ENCODE measurements at places on chromosomes 1 and 21. TPM values are rescaled to one million over a fixed set of nuclear protein-coding genes. Genes with fewer than 3 reads are reported as not detected.

NR5A2 gene
- 0.38 TPM for total RNA-seq

ACOT11 gene
- total RNA-seq = 10.3 TPM

FMO5 gene
- 0.97 TPM for total RNA-seq

PFDN2 gene
- total RNA-seq = 53.2 TPM

HIVEP3 gene
- total RNA-seq = 8.9 TPM

RIPPLY3 gene
- 0.54 TPM for total RNA-seq

AK5 gene
- not detected for total RNA-seq

ANGPTL1 gene
- 0.72 TPM for total RNA-seq

TMCC2 gene
- 6.5 TPM for total RNA-seq

DNA sequence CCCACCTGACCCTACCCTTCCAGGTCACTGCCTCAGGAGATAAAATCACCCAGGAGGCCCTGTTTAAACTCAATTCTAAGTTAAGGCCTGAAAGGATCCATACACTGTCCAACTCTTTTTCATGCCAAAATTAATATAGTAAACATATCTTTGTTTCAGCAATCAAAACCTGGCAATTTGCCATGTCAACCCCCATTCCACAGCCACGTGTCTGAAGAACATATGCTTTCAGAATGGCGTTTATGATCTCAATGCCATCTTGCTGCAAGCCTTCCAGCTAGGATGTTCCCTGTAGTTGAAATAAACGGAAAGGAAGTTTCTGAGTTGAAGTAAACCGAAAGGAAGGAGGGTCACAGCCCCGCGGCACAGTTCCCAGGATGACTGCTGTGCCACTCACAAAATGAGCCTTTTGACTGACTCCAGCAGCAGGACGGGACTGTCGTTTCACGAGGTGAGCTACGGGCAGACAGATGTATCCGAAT lies 472.0 kb downstream of the SMYD3 start:
- H3K27me3 ChIP-seq = no peaks in the 10 kb centered on the region
- DNase-seq = no peak
- peaks cover 24% of the 10 kb centered on the region for H3K4me1 ChIP-seq
- peaks cover 2% of the 10 kb centered on the region for H3K36me3 ChIP-seq
- no peak overlapping the region for H3K4me3 ChIP-seq

DNA sequence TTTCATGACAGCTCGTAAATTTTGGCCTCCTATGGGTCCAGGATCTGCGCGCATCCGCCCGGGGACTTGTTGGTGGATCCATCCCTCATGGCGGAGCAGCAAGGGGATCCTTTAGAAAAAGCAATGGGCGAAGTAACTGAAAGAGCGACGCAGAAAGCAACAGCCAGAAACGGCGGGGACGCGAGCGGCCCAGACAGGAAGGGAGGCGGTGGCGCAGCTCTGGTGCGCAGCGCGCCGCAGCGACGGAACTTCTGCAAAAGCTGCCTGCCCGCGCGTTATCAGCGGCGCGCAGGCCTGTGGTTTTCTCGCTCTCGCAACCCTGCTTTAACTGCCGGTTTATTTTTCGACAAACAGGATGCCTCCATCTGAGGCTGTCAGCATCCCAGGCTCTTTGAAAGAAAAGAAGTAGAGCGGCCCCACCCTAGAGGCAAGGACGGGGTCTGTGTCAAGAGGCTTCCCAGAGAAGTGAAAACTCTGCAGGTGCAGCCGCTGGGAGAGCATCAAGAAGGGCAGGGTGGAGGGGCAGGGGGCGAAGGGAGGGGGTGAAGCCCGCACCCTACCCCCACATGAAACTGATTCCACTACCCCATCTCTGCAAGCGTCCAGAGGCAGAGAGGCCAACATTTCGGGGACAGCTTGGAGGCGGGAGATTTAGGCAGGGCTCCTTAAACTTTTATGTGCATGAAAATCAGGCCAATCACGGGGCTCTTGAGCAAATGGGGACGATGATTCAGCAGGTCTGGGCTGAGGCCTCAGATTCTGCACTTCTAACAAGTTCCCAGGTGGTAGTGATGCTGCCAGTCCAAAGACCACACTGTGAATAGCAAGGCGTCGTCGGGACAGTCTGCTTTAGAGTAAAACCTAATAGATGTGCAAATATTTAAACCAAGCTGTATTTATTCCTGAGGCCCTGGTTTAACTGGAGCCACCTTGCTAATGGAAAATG lies 22.2 kb downstream of the RUNX1 start:
- no peak overlapping the region for H3K27ac ChIP-seq
- DNase-seq = peak; percentile 68
- H3K4me1 ChIP-seq = peaks cover 16% of the 10 kb centered on the region
- no peaks in the 10 kb centered on the region for H3K36me3 ChIP-seq

DNA sequence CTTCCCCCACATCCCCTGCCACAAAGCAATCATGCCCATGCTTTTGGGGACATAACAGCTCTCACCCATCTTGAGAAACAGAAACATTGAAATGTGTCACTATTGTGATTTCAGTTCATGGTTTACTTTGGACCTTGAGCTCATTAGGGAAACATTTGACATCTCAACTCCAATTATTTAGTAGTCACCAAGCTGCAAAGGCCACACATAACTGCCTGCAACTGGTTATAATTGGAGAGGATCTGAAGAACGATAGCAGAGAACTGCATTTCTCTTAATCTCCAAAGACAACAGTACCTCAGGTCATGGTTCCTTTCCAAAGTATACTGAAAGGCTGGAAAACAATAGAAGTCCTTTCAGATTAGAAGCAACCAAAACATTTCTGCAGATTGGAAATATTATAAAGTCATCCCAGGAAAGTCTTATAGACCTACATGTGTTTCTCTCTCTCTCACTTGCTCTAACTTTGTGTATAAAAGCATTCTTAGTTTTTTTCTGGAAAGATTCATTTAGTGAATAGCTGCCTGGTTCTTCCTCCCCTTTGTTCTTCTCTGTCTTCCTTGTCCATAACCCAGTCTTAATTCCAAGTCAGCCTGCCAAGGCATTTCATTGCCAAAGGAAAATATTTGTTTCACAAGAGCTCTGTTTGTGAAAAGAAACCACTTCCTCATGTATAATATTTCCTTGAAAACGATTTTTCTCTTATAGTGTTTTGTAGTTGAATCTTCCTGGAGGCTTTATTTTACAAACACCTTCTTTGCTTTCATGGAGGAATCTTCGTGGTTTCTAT lies 426.8 kb downstream of the ADGRL2 start:
- no peak overlapping the region for H3K4me3 ChIP-seq
- no peaks in the 10 kb centered on the region for H3K36me3 ChIP-seq
- no peaks in the 10 kb centered on the region for H3K27me3 ChIP-seq
- no peak for DNase-seq
- H3K4me1 ChIP-seq = peaks cover 24% of the 10 kb centered on the region
- peak overlapping the region; percentile 31 for H3K27ac ChIP-seq

GRCh38 chr1:29136391-29136915 lies 12.8 kb upstream of the TMEM200B start:
- H3K36me3 ChIP-seq = no peaks in the 10 kb centered on the region
- no peak overlapping the region for H3K4me3 ChIP-seq
- H3K27ac ChIP-seq = peak overlapping the region; percentile 39

GRCh38 chr1:150066838-150067183 lies 765 bp upstream of the VPS45 start:
- peak; percentile 30 for DNase-seq
- H3K36me3 ChIP-seq = peaks cover 7% of the 10 kb centered on the region
- H3K27ac ChIP-seq = peak overlapping the region; percentile 99
- no peaks in the 10 kb centered on the region for H3K27me3 ChIP-seq
- peak overlapping the region; percentile 93 for H3K4me3 ChIP-seq
- H3K4me1 ChIP-seq = peaks cover 36% of the 10 kb centered on the region

DNA sequence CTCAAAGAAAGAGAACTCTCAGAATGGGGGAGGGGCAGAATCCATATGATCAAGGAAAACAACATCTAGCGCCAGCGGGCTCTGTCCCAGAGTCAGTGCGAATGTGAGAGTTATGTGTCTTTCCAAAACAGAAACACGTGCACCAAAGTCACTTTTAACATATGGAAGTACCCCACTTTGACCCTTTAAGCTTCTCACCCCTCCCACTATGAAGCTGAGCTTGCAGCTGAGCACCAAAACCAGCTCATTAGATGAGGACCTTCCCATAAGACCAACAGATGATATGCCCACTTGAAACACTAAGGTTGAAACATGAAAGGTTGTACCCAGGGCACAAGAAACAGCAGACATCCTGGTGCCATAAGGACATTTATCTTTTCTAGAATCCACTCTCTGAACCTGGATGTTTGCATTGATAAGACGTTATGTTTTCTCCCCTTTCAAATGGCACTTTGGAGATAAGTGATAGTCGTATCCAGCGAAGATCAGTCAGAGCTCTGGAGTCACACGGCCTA lies 171.0 kb downstream of the TGFBR3 start:
- no peaks in the 10 kb centered on the region for H3K27me3 ChIP-seq
- H3K4me1 ChIP-seq = peaks cover 30% of the 10 kb centered on the region
- H3K27ac ChIP-seq = no peak overlapping the region
- no peak overlapping the region for H3K4me3 ChIP-seq
- DNase-seq = no peak
- H3K36me3 ChIP-seq = peaks cover 5% of the 10 kb centered on the region

DNA sequence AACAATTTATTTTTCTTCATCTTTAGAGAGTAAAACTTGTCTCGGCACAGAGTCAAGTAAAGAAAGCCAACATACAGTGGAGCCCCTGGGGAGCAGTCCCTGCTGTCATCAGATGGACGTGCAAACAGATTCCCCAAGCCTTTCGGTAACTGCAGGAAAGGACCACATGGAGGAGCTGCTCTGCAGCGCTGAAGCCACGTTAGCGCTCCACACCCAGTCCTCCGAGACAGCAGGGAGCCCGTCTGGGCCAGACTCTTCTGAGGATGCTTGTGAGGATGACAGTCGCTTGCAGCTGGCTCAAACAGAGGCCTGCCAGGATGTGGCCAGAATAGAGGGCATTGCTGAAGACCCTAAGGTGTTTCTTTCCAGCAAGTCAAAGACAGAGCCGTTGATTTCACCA lies 77.1 kb upstream of the SCCPDH start:
- no peak overlapping the region for H3K4me3 ChIP-seq
- H3K4me1 ChIP-seq = no peaks in the 10 kb centered on the region
- H3K27me3 ChIP-seq = no peaks in the 10 kb centered on the region
- no peak for DNase-seq

- DNase-seq = no peak
- H3K4me3 ChIP-seq = peak overlapping the region; percentile 5
- no peaks in the 10 kb centered on the region for H3K27me3 ChIP-seq
- H3K4me1 ChIP-seq = peaks cover 41% of the 10 kb centered on the region
- peak overlapping the region; percentile 88 for H3K27ac ChIP-seq
Measured at GRCh38 chr1:198903621-198904020, 264.8 kb downstream of the PTPRC start.

GRCh38 chr1:220999872-221000863 lies 120.9 kb downstream of the HLX start:
- H3K27ac ChIP-seq = no peak overlapping the region
- H3K36me3 ChIP-seq = peaks cover 3% of the 10 kb centered on the region
- DNase-seq = no peak
- H3K27me3 ChIP-seq = peaks cover 21% of the 10 kb centered on the region
- no peak overlapping the region for H3K4me3 ChIP-seq

- H3K36me3 ChIP-seq = no peaks in the 10 kb centered on the region
- H3K27ac ChIP-seq = no peak overlapping the region
- H3K27me3 ChIP-seq = peaks cover 60% of the 10 kb centered on the region
- peak overlapping the region; percentile 72 for H3K4me3 ChIP-seq
- peaks cover 9% of the 10 kb centered on the region for H3K4me1 ChIP-seq
- no peak for DNase-seq
Measured at GRCh38 chr1:21651214-21652042, 17.7 kb downstream of the RAP1GAP start.

- DNase-seq = no peak
- H3K27ac ChIP-seq = no peak overlapping the region
- no peaks in the 10 kb centered on the region for H3K4me1 ChIP-seq
- H3K27me3 ChIP-seq = no peaks in the 10 kb centered on the region
- H3K4me3 ChIP-seq = no peak overlapping the region
Measured at GRCh38 chr1:225258811-225259210, 169.0 kb downstream of the LBR start.

- H3K27me3 ChIP-seq = no peaks in the 10 kb centered on the region
- no peaks in the 10 kb centered on the region for H3K36me3 ChIP-seq
- DNase-seq = peak; percentile 45
- H3K4me1 ChIP-seq = peaks cover 35% of the 10 kb centered on the region
- H3K4me3 ChIP-seq = no peak overlapping the region
- H3K27ac ChIP-seq = peak overlapping the region; percentile 60
Measured at GRCh38 chr1:230104395-230105244, 37.6 kb downstream of the GALNT2 start.

DNA sequence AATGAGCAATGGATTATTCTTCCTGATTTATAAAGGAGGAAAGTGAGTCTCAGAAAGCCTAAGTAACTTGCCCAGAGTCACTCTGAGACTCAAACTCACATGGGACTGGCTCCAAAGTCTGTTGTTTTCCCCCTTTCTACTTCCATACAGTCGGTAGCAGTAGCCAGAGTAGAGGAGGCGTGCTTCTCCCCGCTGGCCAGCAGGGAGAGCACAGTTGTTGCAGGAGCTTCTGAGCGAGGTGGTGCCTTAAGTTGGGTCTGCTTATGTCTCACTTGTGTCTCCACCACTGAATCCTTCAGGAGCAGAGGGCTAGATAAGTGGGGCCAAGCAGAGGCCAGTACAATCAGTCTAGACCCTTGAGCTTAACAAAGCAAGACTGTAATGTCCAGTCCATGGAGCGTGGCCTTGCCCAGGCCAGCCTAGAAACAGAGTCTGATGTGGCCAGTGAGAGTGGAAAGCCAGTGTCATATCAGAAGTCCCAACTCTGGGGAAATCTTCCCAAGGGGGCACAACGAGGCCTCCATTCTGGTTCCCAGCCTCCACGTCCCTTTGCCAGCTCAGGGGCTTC lies 181.9 kb downstream of the ZSCAN20 start:
- no peak overlapping the region for H3K27ac ChIP-seq
- H3K4me3 ChIP-seq = no peak overlapping the region
- peaks cover 22% of the 10 kb centered on the region for H3K27me3 ChIP-seq
- H3K4me1 ChIP-seq = no peaks in the 10 kb centered on the region
- DNase-seq = no peak

DNA sequence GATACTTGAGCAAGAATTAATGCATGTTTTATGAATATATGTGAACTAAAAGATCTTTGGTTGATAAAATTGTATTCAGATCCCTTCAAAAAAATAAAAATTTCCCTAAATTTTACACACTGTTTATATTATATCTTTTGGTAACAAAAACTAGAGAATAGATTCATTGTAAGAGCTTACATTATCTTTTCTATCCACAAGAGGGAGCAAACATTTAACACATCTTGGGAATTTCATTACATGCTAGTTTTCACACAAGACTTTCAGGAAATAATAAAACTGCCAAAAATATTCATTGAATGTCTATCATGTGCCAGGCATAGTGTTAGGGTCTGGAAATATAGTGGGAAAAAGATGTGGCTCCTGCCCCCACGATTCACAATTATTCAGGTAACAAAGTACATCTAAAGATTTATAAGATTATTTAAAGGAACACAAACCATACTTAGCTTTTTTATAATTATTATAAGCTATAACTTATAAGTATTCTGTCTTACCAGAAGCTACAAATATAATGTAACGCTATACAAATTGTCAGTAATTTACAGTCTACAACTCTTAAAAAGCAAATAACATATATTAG lies 30.6 kb downstream of the FAF1 start:
- H3K4me1 ChIP-seq = no peaks in the 10 kb centered on the region
- peaks cover 22% of the 10 kb centered on the region for H3K36me3 ChIP-seq
- no peaks in the 10 kb centered on the region for H3K27me3 ChIP-seq
- no peak overlapping the region for H3K4me3 ChIP-seq
- no peak overlapping the region for H3K27ac ChIP-seq

- no peaks in the 10 kb centered on the region for H3K27me3 ChIP-seq
- no peak overlapping the region for H3K4me3 ChIP-seq
- H3K4me1 ChIP-seq = no peaks in the 10 kb centered on the region
- no peak for DNase-seq
- H3K36me3 ChIP-seq = peaks cover 20% of the 10 kb centered on the region
- no peak overlapping the region for H3K27ac ChIP-seq
Measured at GRCh38 chr1:224383218-224383617, 26.5 kb downstream of the CNIH4 start.

GRCh38 chr1:75341537-75341936 lies 207.3 kb downstream of the LHX8 start:
- H3K4me1 ChIP-seq = peaks cover 23% of the 10 kb centered on the region
- H3K36me3 ChIP-seq = no peaks in the 10 kb centered on the region
- DNase-seq = no peak
- H3K4me3 ChIP-seq = no peak overlapping the region

Data from mesothelial cell of epicardium (in vitro differentiated cells).